ENCODE measurements at places on chromosomes 11 and 22.

DNA sequence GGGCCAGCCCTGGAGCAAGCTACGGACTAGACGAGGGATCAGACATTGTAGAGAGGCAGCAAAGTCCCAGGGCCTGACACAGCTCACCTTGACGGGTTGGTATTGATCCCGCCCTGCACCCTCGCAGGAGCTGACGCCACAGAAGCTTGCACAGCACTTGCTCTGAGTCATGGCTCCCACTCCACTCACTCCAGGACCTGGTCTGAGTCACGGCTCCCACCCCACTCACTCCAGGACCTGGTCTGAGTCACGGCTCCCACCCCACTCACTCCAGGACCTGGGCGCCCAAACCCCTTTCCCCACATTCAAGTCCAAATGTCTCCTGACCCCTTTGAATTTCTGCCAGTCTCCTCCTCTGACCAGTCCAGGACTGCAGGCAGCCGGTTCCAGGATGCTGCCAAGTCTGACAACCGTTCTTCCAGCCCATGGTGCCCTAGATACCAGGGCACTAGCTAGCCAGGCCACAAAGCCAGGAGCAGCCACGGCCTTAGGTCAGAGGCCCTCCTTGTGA lies 6.0 kb upstream of the PNPLA5 start:
- DNase-seq: no peak

DNA sequence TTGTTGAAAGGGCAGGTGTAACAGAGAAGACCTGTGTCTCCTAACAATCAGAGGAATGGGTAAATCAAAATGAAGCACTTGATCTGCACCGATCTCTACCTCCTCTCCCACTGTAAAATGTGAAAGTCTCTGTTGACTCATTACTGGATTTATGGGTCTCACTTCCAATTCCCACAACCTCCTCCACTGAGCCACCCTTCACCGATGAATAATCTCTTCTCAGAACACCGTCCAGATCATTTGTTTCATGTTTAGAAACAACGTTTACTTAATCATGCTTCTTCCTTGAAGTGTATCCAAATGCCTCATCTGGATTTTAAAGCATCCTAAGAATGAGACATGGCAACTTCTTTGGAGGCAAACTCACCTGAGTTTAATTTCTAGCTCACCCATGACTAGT lies 643.6 kb downstream of the ETS1 start:
- DNase-seq: no peak

- DNase-seq: no peak
These were observed 180.8 kb downstream of the DBX1 start for GRCh38 chr11:19979519-19979845.

GRCh38 chr11:1467270-1467669 lies 19.3 kb downstream of the MOB2 start:
- no peak for DNase-seq

DNA sequence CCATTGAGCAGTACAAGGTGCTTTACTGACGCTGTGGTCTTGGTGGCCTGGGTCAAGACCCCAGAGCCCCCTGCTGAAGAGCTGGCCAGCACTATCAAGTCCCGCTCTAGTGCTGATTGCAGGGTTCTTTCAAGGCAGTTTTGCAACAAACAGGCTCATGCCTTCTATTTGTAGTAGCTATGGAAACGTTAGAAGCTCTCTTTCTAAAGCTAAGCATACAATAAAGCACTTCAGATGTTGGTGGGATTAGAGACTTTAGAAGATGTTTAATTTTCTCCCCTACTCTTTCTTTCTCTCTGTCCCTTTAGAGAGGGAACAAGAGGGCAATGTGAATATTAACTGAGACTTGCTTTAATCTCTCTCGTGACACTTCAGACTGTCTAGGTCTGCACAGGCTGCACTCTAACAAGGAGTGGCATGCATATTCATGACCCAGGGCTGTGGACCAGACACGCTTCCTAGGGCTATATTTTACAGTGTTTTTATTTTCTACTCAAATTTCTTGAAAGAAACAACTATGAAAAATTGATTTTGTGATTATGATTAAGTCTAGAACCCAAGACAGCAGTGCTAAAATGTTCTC lies 138.6 kb downstream of the WNT7B start:
- DNase-seq: no peak

- no peak for DNase-seq
These were observed 20.8 kb upstream of the LMO2 start for GRCh38 chr11:33912405-33913361.
